ENCODE measurements at places on chromosomes 6 and 20.

GRCh38 chr20:58111310-58112016 lies 117.0 kb downstream of the ANKRD60 start:
- H3K27me3 ChIP-seq: no peaks in the 10 kb centered on the region
- H3K36me3 ChIP-seq: no peaks in the 10 kb centered on the region
- no peaks in the 10 kb centered on the region for H3K4me1 ChIP-seq
- no peak overlapping the region for H3K27ac ChIP-seq
- no peak for DNase-seq
- no peak overlapping the region for H3K4me3 ChIP-seq

GRCh38 chr6:129890701-129891100 lies 29.6 kb upstream of the TMEM244 start:
- H3K4me3 ChIP-seq: no peak overlapping the region
- no peaks in the 10 kb centered on the region for H3K36me3 ChIP-seq
- no peak overlapping the region for H3K27ac ChIP-seq
- H3K4me1 ChIP-seq: no peaks in the 10 kb centered on the region

DNA sequence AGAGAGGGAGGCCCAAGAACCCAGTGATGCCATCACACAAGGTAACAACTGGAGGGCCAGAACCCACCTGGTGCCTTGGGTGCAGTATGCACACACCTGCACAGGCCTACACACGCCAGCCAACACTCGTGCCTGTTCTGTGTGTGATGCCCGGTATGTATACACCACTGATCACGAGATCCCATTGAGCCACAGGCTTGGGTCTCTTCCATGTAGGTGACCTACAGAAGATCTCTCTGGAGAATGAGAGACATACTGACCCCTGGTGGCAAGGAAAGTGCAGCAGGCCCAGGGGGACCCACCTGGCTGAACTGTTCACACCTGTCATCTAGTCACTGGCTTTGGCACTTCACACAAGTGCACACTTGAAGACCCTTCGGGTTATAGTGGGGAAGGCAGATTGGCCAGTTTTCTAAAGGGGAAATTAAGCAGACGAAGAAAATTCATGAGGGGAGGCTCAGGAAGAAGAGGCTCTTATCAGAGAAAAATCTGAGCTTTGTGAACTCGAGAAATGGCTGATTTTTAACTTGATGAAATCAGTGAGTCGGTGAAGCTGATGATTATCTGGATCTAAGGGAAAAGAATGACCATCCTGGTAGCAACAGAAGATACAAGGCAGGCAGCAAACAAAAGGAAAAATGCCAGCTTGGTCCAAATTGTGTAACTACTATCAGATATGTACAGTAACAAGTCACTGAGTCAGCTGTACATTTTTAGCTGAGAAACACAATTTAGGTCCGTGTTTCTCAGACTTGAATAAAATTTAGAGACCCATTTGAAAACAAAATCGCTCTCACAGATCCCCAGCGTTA lies 69.1 kb upstream of the PBOV1 start:
- DNase-seq: no peak
- no peaks in the 10 kb centered on the region for H3K27me3 ChIP-seq
- H3K27ac ChIP-seq: no peak overlapping the region
- H3K4me1 ChIP-seq: no peaks in the 10 kb centered on the region
- H3K36me3 ChIP-seq: peaks cover 29% of the 10 kb centered on the region
- no peak overlapping the region for H3K4me3 ChIP-seq

- no peak for DNase-seq
- no peaks in the 10 kb centered on the region for H3K4me1 ChIP-seq
- H3K36me3 ChIP-seq: no peaks in the 10 kb centered on the region
These were observed 80.5 kb upstream of the IFNGR1 start for GRCh38 chr6:137299681-137300080.

GRCh38 chr6:165086814-165087213 lies 222.6 kb downstream of the C6orf118 start:
- no peak overlapping the region for H3K27ac ChIP-seq
- no peak overlapping the region for H3K4me3 ChIP-seq
- no peak for DNase-seq
- no peaks in the 10 kb centered on the region for H3K36me3 ChIP-seq
- no peaks in the 10 kb centered on the region for H3K27me3 ChIP-seq

- H3K27me3 ChIP-seq: peaks cover 6% of the 10 kb centered on the region
- DNase-seq: no peak
- H3K36me3 ChIP-seq: no peaks in the 10 kb centered on the region
- no peaks in the 10 kb centered on the region for H3K4me1 ChIP-seq
- no peak overlapping the region for H3K27ac ChIP-seq
- H3K4me3 ChIP-seq: no peak overlapping the region
These were observed 5.6 kb upstream of the MAN1A1 start for GRCh38 chr6:119355157-119355556.

DNA sequence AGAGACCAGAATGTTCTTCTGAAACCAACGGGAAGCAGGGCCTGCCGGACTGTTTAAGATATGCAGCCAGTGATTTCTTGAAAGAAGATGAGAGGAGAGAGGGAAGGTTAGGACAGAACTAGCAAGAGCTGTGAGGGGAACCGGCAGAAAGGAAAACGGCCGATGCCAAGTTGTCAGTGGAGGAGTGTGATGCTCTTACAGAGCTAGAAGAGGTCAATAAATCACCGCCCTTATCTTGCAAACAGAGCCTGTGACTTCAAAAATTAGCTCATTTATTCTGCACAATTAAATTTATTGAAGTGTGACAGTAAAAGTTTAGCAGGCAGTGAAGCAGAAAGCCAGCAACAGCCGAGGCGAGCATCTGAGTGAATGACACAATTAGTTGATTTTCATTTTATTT lies 509.5 kb upstream of the ID4 start:
- no peaks in the 10 kb centered on the region for H3K36me3 ChIP-seq
- H3K27me3 ChIP-seq: no peaks in the 10 kb centered on the region
- H3K4me1 ChIP-seq: peaks cover 3% of the 10 kb centered on the region
- DNase-seq: no peak
- H3K4me3 ChIP-seq: no peak overlapping the region

GRCh38 chr6:129849456-129849855 lies 11.7 kb downstream of the TMEM244 start:
- no peaks in the 10 kb centered on the region for H3K36me3 ChIP-seq
- DNase-seq: no peak
- no peaks in the 10 kb centered on the region for H3K27me3 ChIP-seq

DNA sequence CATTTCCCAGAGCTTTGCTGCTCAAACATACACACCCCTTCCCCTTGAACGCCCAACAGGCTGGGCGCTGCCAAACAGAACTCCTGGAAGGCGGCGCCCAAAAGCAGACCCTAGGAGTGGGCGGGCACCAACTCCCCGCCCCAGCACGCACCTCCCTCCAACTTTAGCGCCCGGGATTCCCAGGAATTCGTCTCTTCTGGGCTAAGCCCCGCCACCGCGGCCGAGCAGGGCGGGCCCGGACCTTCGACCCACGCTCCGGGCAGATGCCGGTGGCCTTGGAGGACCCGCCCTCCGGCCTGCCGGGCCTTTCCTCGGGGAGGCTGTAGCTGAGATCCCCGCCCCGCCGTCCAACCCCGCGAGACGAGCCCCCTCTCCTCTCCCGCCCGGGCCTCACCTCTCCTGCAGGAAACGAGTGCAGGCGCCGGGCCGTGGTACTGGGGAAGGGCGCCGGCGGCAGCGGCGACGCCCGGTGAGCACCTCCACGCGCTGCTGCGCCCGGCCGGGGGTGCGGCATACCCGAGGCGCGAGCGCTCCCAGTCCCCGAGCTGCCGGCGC lies 659 bp downstream of the MCUR1 start:
- DNase-seq: peak; percentile 85
- H3K4me3 ChIP-seq: peak overlapping the region; percentile 61
- H3K4me1 ChIP-seq: no peaks in the 10 kb centered on the region
- no peaks in the 10 kb centered on the region for H3K27me3 ChIP-seq
- H3K27ac ChIP-seq: peak overlapping the region; percentile 86
